ENCODE measurements at places on chromosomes 11 and 22.

- DNase-seq: no peak
These were observed 2.6 kb upstream of the RRM1 start for GRCh38 chr11:4092026-4092425.

DNA sequence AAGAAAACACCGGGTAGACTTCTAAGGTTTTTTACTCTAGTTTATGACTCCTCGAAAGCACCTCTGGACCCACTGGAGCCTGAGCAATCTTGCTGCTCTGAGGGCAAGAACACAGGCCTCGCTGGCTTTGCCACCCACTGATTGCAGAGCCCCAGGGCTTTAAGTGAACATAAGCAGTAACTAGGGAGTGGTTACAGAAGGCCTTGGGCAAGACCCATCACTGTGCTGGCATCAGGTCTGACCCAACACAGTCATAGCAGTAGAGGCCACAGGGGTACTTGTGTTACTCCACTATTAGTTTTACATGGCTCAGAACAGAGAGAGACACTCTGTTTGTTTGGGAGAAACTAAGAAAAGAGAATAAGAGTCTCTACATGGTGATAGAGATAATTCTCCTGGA lies 684.5 kb downstream of the FAM181B start:
- no peak for DNase-seq

DNA sequence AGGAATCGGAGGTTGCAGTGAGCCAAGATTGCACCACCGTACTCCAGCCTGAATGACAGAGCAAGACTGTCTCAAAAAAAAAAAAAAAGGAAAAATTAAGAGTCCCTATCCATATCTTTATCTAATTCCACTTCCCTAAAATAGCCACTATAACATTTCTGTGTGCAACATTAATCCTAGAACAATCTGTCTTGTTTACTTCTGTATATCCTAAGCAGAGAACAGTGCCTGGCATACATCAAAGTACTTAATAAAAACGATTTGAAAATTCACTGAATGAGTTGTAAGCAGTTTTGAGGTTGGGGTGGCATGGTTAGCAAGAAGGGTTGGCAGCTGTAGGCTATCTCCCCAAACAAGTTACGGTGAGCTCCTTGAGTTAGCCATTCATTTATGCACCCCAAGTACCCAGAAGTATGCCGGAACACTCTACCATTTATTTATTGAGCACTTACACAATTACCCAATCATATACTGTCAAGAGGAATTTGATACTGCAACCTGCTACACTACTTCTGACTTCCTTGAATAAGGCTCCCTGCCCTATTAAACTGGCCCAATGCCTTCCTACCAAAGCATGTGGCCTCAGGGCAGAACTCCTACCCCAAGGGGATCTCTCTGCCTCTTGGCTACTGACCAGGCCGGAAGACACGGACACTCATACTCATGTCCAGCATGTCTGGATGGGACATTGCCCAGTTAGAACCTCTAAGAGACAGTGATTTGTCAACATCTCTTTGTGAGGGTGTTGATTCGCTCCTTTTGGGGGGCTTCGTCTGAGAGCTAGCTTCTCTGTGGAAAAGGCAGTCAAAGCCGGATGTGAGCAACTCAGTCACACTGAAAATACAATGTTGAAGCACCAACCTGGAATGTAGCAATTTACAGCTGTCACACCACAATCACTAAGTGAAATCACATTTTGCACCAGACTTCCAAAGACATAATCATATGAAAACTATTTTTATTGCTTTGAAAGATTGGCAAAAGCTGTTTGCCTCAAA lies 16.3 kb upstream of the TMEM41B start:
- no peak for DNase-seq

GRCh38 chr22:46058591-46059519 lies 81.9 kb upstream of the WNT7B start:
- no peak for DNase-seq

DNA sequence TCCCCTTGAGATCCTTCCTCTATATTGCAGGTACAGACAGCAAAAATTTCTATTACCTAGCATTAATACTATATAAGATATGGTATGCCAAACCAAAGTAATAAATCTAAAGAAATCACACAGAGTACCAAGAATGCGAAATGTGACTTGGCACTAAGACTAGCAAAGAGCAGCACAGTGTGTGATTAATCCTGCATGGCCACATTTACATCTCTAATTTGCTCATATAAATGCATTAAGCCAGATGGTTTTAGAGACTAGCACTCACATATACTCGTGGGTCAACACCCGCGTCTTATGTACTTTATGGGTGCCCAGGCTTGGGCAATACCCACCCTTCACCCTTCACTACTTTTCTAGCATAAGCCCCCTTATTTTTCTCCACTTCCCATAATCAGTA lies 213.2 kb downstream of the TTC28 start:
- DNase-seq: no peak

DNA sequence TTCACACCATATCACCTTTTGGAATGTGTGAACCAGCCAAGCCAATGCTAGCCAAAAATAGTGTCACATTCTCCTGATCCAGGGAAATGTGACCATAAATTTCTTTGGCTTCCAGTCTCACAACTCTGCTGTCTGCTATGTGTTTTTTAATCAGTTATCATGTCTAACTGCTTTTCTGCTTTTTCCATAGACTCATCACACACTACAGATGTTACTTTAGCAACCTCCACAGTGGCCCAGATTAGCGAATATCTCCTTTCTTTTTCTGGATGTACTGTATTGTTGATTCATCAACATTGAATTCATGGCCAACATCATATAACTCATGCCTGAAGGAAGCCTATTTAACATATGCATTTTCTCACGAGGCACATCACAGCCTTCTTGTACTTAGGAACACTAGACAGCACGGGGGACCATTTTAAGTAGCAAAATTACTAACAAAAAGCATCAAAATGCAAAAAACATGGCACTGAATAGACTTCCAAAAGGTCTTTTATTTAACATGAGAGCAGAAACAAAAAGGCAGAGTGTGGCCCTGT lies 73.1 kb upstream of the POU2AF2 start:
- no peak for DNase-seq
